ENCODE measurements at places on chromosomes 11 and 22.

- no peak for DNase-seq
Observed at GRCh38 chr11:111606986-111607385, 4.7 kb downstream of the SIK2 start.

DNA sequence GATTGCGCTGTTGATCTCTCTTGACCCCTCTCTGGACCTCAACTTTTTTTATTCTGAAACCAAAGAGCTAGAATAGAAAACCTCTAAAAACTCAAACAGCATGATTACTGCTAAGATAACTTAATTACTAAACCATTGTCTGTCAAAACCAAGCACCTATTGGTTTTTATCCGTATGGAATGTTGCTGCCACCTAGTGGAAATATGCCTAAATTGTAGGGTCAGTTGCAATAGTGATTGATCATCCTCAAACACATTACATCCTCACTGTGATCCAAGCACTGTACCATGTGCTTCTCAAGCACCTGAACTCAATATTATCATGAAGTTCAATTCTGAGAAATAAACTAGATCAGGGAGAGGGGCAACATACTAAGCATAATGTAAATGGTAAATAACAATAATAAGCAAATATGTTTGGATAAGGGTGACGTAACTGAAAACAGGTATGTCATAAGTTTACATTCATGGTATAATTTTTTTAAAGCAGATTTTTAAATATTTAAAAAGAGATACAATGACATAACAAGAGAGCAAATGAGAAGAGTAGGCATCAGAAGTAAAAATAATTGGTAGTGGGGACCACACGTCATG, 3.8 kb upstream of the OR5A2 start:
- DNase-seq: peak; percentile 62

DNA sequence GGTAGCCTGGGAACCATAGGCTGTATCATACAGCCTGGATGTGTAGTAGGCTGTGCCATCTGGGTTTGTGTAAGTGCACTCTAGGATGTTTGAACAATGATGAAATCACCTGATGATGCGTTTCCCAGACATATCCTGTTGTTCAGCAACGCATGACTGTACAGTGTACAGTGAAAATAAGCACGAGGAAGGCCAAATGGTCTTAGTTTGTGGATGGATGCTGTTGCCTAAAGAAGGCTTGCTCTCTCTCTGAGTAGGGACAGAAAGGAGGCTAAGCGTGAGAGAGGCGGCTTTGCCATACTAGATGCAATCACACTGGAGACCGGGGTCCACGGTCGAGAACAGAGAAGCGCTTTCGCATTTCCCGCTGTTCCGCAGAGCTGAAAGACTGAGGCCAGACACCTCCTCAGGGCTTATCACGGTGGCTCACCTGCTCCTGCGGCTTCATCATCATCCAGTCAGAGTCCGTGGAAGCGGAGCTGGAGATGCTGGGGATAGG, 27.6 kb upstream of the APLP2 start:
- no peak for DNase-seq

DNA sequence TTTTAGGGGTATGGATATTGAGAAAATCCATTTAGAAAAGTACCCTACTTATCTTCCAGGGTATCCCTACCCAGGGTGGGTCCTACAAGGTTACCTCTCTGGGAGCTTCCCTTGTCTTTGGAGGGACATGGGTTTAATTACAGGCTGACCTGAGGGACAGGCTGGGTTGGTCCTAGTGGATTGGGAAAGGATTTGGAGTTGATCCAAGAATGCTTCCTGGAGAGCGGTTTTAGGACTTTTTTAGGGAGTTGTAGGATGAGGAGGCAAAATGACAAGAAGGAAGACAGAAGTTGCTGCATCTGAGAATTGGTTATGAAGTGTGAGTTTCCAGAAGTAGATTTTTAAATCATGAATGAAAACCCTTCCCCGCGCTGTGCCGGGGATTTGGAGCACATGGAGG, 61.8 kb upstream of the CRTAM start:
- no peak for DNase-seq

DNA sequence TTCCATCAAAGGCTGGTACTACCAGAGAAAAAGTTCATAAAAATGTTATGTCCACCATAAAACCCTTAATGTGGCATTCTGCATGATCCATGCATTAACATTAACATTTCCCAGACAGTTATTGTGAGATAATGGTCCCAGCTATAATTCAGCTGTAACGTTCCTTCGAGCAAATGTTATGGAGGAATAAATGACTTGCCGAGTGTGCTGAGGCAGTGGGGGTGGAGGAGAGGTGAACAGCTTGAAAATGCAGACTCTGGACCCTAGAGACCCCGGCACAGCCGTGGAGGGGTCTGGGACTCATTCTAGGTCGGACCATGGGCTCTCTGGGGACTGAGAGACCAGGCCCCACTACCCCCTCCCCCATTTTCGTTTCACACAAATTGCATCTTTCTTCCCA, 141.9 kb downstream of the PKNOX2 start:
- no peak for DNase-seq

- DNase-seq: no peak
Observed at GRCh38 chr11:96277696-96278038, 65.3 kb downstream of the MAML2 start.

GRCh38 chr11:12377824-12378593, 638 bp downstream of the PARVA start:
- no peak for DNase-seq

DNA sequence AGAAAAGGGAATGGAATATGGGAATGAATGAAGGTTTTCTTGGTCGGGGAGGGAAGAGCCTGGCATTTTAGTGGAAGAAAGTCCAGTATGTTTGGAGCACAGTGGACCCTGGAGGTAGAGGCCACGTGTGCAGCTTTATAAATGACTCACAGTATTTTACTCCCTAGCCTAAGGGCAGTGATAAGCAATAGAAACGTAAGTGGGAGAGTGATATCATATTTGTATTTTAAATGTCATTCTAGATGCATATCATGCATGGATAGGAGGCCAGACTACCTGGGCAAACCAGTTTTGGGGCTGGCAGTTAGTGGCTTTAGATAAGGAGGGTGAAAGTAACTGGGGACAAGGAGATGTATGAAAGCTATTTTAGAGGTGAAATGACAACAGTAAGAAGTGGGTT, 174.1 kb downstream of the ARHGAP42 start:
- no peak for DNase-seq

GRCh38 chr11:131441051-131441810, 70.8 kb downstream of the NTM start:
- DNase-seq: no peak

Measured in GM10248 (cell line).